ENCODE measurements at places on chromosomes 2 and 18.

DNA sequence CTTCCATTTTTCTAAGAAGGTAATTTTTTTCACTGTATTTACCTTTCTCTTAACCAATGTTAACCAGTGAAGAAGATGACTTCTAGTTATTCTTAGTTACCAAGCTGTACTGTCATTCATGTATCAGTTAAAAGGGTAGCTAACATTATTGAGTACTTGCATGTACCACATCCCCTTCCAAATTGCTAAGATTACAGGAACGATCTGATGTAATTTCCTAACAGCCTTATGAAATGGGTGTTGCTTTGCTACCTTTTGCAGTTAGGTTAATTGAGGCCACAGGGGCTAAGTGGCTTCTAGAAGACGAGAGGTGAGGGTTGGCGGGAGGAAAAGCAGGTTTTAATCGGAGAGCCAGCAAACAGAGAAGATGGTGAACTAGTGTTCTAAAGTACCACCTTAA lies 1.8 kb upstream of the SULT6B1 start:
- no peak for DNase-seq

DNA sequence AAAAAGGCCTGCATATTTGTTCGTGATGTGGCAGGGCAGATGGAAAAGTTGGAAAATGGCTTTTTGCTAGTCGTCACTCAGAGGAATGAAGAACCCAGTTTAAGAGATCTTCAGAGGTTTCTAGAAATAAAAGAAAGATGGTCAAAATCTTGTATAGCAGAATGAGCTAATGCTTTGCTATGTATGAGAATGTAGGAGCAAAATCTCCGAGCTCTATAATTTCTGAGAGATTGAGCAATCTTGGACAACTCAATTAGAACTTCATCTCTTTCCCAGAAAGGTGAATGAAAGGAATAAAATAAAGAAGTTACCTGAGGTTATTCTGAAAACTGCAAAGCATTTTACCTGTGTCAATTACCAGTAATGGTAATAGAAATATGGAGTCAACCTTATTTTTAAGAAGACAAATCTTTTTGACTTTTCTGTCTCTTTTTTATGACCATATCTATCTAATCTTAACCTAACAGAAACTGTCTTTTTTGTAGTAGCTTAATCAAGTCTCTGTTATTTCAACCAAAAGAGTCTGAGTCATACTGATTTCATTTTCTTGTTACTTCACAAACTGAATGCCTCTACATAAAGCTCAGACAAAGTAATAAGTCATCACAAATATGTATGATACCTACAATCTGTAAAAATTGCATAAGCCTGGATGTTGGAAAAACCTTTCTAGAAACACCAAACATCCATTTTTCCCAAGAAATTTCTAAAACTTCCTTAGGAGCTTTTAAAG lies 32.5 kb downstream of the CCDC68 start:
- DNase-seq, result no peak

DNA sequence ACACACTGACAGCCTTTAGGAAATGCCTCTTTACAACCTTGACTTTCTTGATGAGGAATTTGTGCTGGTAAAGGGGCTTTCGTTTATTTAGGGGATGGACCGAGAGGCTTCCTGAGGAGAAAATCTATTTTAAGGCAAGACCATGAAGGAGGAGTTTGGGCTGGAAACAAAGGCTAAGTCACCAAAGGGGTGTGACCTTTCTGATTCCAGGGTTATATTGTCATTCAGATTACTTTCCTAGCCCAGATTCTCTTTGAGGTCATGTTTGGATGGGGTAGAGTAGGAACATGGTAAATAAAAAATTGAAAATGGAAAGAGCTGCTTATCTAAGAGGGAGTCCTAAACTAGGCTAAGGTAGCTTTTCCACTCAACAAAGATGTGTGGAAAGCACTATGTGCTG lies 77.1 kb upstream of the UGP2 start:
- DNase-seq, result no peak

DNA sequence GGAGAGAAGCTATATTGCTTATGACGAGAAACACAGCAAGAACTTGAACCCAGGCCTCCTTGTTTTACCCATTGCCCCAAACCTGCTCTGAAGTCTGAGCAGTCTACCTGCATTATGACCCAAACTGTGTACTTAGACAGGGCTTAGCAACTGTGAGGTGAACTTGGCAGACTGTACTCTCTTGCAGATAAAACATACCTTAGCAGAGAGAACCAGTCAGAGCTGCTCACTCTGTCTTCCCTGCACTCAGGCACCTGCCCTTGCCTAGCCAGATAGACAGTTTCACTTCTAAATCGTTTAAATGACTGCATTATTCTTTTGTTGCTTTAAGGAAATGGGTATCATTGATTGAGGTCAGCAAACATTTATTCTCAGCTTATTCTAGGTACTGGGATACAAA lies 20.3 kb downstream of the ITPRID2 start:
- DNase-seq, result no peak

- DNase-seq, result no peak
Measured at GRCh38 chr2:187615364-187615763, 61.1 kb upstream of the TFPI start.

All from mesenteric fat pad (tissue), 1 donor.